ENCODE measurements at places on chromosomes 3 and 15. TPM values are rescaled to one million over a fixed set of nuclear protein-coding genes. Genes with fewer than 3 reads are reported as not detected.
A peak's percentile ranks its signal among the peaks of the same experiment; 100 is the strongest.

DNA sequence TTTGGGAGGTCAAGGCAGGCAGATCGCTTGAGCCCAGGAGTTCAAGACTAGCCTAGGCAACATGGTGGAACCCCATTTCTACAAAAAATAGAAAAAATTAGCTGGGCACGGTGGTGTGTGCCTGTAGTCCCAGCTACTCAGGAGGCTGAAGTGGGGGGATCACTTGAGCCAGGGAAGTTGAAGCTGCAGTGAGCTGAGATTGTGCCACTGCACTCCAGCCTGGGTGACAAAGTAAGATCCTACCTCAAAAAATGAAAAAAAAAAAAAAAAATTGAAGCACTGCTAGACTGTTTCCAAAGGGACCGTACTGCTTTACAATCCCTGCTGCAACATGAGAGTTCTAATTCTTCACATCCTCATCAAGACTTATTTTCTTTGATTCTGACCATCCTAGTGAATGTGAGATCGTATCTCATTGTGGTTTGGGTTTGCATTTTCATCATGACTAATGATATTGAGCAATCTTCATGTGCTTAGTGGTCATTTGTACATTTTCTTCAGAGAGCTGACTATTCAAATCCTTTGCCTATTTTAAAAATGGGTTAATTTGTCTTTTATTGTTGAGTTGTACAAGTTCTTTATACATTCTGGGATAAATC is 10.8 kb downstream of the CMTM8 start:
- peak; percentile 96 for DNase-seq

DNA sequence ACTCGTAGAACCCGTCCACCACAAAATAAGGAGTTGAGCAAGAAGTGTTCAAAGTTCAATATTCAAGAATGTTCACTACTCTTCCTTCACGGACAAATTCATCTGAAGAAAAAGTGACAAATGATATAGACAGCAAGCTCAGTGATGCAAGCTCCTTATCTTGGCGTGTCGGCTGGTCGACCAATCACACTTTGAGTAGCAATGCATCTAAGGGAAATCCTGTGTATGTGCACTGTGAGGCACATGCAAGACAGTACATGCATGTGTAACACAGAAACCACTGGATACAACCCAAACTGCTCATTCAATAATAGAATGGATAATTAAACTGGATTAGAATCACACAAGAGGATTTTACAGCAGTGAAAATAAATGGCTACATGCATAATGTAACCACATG is 64.4 kb upstream of the CSPG5 start:
- no peak for DNase-seq

- no peak for DNase-seq
Observed at GRCh38 chr3:33746416-33747116, 28.5 kb upstream of the CLASP2 start.

GRCh38 chr3:126052196-126053058 is 31.5 kb downstream of the SLC41A3 start:
- no peak for DNase-seq

- no peak for DNase-seq
Observed at GRCh38 chr3:100611221-100611620, 1.8 kb downstream of the ADGRG7 start.

GRCh38 chr3:69386556-69387385 is 883 bp upstream of the FRMD4B start:
- DNase-seq = peak; percentile 56

DNA sequence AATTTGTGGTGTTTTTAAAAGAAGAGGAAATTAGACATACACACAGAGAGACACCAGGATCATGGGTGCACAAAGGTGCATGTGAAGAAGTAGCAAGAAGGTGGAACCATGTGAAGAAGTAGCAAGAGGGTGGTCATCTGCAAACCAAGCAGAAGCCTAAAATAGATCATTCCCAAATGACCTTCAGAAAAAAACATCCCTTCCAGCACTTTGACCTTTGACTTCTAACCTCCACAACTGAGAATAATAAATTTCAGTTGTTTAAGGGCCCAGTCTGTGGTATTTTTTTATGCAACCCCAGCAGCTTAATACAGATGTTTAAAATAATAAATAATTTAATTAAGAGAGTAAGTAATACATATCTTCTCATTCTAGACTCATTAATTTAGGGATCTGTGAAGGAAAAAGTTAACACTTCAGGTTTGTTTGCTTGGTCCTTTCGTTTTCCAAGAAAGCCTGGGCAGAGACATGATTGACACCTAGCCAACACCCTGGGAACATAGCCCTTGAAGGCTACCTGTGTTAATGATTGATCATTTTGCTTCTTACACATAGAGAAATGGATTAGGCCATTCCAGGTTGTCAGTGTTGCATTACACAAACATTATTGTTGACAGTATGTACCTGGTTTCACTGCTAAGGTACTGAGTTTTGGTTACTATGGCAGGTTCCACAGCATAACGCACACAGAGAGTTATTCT is 1331.2 kb upstream of the GBE1 start:
- no peak for DNase-seq

DNA sequence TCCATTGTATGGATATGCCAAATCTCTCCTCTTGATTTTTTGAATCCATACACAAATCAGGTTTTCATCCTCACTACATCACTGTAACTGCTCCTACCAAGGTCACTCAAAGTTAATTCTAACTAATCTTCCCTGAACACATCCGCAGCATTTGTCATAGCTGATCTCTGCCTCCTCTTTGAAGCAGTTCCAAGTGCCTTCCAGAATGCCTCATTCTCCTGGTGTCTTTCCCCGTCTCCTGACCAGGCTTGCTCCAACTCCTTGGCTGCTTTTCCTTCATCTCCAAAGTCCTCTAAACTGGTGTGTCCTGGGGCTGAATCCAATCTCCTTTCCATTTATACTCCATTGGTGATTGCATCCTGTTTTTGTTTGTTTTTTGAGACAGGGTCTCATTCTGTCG is 26.8 kb downstream of the KLHDC8B start:
- DNase-seq = no peak

GRCh38 chr15:35697549-35698299 is 151.8 kb upstream of the DPH6 start:
- peak; percentile 29 for DNase-seq

DNA sequence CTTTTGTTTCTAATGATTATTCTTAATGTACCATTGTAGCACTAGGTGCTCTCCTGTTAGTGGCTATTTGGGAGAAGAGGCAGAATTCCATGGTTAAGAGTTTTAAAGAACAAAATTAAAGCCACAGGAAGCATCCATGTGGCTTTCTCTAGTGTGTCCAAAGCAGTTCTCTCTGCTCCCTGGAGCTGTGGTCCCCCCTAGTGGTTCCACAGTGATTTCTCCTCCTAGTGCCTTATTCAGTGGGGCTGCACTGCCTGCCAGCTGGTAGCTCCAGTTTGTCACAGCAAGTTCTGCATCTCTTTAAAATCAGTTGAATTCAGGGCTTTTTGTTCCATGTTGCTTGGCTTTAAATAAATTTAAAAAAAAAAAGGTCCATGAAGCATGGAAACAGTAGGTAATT is 39.6 kb upstream of the FAM98B start:
- DNase-seq = peak; percentile 59

GOLGA6D gene
- not detected for total RNA-seq

KLHL25 gene
- total RNA-seq = 4.6 TPM

CPLX3 gene
- 0.26 TPM for total RNA-seq

POLQ gene
- 17.3 TPM for total RNA-seq

ACAD9 gene
- 61.0 TPM for total RNA-seq
